Activated CD8-positive, alpha-beta memory T cell treated with anti-CD3 and anti-CD28 coated beads for 24 hours (primary cell): ENCODE measurements at places on chromosomes 2 and 18.

DNA sequence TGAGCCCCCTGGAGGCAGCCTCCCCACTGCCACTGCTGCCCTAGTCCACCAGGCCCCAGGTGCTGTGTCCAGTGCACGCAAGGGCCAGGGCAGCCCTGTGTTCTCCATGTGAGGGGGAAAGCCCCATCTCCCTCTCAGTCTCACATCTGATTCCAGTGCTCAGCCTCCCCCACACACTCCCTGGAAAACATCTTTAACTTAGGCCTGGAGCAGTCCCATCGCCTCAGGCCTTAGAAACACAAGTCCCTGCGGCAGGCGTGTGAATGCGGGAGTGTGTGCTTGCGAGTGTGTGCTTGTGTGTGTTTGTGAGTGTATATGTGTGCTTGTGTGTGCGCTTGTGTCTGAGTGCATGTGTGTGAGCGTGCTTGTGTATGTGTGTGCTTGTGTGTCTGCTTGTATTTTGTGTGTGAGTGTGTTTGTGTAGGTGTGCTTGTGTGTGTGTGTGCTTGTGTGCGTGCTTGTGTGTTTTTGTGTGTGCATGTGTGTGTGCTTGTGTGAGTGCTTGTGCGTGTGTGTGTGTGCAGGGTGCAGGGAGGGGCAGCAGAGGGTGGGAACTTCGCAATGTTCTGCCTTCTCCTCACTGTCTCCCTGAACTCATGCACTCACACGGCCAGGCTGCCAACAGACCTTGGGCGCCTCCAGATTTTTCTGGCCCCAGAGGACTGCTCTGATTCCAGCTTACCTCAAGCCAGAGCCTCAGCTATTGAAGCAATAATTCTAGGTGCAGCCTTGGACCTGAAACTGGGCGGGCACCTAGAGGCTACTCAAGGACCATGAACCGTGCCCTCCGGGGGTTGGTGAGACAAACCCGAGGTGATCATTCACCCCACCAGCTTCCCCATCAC lies 139.6 kb downstream of the CABLES1 start:
- no peak for DNase-seq

GRCh38 chr2:215264374-215264773 lies 47.5 kb upstream of the ATIC start:
- DNase-seq = no peak

GRCh38 chr18:31241900-31242409 lies 76.0 kb upstream of the DSG1 start:
- DNase-seq = no peak

GRCh38 chr2:16288371-16289112 lies 348.2 kb downstream of the MYCN start:
- DNase-seq = no peak

- no peak for DNase-seq
Observed at GRCh38 chr2:223884399-223884798, 47.0 kb upstream of the AP1S3 start.

- no peak for DNase-seq
Observed at GRCh38 chr2:195406886-195407603, 250.0 kb upstream of the SLC39A10 start.

- no peak for DNase-seq
Observed at GRCh38 chr2:8215159-8215863, 466.5 kb upstream of the ID2 start.

- DNase-seq = no peak
Observed at GRCh38 chr2:222760301-222760897, 88.9 kb downstream of the MOGAT1 start.

DNA sequence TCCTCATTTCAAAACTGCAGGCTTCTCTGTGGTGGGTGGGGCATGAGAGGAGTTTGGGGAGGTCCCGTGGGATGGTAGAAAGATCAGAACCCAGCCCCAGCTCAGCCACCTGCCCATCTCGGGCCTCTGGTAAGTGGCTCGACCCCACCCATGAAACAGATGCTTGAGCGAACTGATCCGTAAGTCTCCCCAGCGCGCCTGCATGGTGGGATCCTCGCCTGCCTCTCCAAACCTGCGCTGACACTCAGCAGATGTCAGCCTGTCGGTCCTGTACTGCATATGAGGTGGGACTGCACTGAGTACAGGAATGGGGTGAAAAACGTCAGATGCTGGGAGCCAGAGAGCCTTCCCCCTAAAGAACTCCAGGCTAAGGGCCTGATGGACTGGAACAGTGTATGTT lies 15.9 kb upstream of the RPL31 start:
- no peak for DNase-seq

DNA sequence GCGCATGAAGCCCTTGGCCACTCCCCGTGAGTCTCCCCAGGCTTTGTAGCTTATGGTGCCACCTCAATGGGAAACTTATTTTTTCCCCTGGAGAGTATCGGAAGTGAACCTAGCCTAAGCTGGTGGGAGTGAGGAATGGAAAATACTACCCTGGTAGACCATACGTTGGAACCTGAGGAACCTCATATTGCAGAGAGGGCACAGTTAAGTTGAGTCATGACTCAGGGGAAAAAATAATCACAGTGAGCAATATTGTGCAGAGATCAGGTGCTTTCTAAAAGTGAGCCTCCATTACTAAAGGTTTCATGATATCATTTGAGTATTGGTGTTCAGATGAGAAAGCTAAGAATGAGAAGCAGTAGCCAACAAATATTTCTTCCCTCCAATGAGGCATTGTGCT lies 360.5 kb upstream of the NT5C1B start:
- no peak for DNase-seq

GRCh38 chr18:13165636-13166423 lies 52.7 kb upstream of the LDLRAD4 start:
- no peak for DNase-seq

DNA sequence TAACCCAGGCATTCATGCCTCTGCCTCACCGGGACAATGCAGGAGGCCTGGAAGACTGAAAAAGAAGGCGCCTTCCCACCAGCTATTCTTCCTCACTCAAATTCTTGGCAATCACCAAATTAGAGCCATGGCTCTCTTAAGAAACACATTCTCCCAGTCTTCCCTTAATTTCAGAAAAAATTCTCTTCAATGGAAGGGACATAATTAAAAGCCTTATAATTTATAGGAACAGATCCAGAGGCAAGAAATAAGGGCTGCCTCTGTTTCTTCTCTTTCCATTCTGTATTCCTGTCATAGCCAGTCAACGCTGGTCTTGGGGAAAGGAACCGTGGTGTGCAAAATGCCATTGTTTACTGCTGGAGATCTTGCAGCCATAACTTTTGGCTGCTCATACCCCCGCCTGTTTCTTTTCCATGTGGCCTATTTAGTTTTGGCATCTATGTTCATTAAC lies 32.8 kb downstream of the DTNA start:
- no peak for DNase-seq

DNA sequence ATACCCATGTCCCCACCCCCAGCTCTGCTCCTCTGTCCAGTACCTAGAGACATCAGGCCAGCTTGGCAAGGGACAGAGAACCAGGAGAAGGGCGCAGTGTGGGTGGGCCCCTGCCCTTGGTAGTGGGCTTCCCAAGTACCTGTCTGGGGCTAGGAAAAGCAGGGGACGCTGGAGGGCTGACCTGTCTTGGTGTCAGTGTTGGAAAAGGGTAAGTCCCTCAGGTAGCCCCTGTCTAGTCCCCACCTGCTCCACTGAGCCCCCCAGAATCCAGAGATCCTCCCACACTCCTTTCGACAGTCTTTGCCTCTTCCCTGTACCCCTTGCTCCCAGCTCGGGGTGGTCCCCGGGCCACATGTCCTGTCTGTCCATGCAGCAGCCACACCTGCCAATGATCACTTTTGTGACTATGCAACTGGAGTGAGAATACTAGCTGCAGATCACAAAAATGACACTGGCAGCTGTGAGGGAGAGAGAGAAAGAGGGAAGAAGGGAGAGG lies 14.6 kb downstream of the DNAJB2 start:
- DNase-seq = peak; percentile 56

DNA sequence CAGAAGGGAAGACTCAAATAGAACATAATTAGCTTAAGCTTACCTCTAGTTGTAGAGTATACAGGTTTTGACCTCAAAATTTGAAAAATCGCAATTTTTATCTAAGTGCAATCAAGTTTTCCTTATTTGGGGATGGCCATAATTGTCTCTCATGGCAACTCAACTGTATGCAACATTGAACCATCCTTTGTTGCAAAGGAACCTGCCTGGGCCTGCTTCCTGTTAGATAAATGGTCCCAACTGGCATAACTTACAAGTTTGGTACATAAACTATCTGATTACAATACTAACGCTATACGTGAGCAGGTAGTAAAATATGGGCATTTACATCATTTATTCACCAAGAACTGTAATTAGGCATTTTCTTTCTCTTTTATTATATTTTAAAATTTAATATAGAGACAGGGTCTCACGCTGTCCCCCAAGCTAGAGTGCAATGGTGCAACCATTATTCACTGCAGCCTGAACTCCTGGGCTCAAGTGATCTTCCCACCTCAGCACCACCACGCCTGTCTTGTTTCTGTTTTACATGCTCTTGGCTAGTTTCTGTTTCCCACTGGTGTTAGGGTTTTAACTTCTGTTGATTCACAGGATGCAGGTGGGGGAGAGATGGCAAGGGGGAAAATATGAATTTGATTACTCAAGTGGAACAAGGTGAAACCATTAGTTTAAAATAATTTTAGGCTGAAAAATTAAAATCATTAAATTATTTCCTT lies 55.3 kb upstream of the B3GNT2 start:
- no peak for DNase-seq

DNA sequence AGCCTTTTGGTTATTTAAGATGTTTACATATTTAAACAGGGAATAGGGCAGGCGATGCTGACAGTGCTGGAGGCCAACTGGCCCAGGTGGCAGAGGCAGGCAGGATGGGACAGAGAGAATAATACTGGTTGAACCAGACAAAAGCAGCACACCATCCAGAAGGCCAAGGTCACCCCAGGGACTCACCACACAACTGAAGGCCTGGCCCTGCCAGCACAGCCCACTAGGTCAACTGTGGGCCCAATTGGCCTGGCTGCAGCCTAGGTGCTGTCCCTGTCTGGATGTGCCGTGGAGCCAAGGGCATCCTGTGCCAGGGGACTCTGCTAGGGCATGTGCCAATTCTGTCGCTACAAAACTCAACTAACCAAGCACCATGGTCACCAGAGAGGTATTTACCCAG lies 69.2 kb downstream of the RNF152 start:
- DNase-seq = no peak

DNA sequence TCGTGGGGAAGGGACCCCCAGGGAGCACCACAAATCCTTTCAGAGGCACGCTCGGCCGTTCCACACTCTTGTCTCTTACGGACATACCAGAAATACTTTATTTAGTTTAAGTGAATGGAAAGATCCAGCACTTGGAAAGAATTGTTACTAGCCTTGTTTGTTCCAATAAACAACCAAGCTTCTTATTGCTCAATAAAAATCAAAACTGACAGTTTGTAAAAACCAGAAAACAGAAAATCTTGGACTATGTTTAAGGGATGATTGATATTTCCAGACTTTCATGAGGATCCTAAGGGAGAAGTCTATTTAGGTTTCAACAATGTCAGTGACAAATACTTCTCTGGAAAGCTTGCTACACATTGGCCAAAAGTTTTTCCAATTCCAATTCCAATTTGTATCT lies 31.6 kb upstream of the CCBE1 start:
- DNase-seq = no peak

DNA sequence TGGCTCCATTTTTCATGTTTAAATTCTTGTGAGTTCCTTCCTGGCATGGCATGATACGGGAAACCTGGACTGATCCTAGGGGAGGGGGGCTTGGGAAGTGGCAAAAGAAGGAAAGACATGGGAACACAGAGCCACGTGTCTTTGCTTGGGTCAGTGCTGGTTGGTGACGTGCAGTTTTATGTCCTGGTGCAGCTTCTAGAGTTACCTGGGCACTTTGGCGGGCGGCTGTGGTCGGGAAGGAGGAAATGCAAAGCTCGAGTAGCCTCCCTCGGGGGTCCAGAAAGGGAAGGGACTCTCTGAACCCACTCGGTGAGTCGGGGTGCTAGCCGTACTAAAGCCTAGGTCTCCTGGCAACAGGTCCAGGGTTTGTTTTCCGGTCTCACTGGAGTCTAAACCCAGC lies 94.6 kb downstream of the APOB start:
- DNase-seq = no peak

DNA sequence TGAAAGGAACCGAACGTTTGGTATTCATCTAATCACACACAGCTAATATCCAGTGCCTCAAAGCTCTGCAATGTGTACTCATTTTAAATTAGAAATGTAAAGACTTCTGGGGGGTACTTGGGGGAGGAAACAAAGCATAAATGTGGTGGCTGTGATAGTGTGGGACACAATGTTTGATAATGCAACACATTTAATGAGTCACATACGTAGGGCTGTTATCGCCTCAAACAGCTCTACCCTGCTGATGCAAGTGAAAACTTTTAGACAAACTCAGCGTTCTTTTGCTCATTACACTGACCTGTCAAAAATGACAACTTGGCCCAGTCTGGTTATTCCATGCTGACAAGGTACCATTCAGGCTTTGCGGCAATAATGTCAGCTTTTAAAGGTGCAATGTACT lies 1227.1 kb upstream of the CELF4 start:
- no peak for DNase-seq

GRCh38 chr18:267380-267687 lies 513 bp downstream of the THOC1 start:
- DNase-seq = no peak

DNA sequence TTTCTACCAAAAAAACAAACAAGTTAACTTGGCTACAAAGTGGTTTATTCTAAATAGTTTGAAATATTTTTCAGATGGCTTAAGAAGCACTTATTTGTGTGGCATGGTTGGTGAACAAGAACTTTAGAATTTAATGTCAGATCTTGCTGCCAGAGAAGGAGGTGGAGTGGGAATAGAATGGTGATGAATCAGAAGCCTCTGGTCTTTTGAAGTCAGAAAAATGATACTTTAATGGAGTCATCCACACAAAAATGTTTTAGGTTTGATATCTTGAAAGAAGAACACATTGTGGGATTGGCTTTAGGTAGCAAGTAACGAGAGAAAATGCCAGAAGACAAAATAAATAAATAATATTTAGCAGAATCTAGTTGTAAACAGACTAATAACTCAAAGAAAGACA lies 243.1 kb upstream of the FANCL start:
- no peak for DNase-seq

DNA sequence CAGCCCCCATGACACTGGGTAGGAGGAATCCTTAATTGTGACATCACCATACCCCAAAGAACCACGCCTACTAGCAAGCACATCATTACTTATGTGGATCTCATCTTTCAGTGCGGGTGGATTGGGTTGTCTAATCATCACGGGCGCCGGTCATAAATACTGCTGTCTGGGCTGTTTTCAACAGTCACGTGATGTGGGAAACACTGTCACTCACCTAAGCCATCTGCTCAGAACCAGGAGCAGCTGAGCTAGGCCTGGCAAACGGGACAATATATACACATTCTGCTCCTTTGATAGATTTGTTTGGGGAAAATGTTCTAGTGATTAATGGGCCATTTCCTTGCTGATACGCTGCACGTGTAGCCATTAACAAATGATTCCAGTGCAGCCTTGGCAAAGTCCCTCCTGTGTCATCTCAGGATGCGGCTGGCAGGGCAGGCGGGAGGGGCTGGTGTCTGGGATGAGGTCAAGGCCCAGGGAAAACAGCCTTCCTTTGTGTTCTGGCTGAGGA lies 145.9 kb upstream of the COPS8 start:
- no peak for DNase-seq

DNA sequence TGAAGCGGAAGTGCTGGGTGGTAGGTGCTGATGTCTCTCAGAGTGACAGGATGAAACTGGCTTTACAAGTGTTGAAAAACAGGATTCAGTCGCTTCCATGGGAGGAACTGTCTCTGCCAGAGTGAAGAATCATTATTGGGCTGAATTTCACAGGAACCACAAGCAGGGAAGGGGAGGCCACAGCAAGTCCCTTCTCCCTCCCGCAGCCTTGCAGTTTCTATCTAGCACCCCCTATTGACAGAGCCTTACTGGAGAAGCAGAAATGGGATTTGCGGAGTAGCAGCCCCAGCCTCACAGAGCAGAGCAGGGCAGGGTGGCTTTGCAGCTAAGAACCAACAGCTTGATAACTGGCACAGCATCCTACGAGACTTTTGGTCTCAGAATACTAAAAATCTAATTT lies 33.3 kb upstream of the RMP24 start:
- DNase-seq = no peak
